ENCODE measurements at places on chromosomes 16 and 17.

- DNase-seq: no peak
These were observed 242.3 kb upstream of the TBX2 start for GRCh38 chr17:61157246-61157886.

DNA sequence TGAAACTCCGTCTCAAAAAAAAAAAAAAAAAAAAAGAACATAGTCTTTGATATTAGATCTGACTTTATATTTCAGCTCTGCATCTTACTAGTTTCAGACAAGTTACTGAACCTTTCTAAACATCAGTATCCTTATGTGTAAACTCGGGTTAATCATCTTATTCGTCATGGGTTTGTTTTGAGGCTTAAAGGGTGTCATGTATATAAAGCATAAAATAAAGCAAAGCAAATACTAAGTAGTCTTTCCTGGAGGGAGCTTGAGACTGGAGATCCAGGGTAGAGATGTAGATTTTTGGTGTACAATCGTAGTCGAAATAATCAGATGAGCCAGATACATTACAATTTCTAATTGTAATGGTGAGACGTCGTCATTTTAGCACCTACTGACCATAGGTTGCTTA, 7.8 kb downstream of the BCAS3 start:
- no peak for DNase-seq

DNA sequence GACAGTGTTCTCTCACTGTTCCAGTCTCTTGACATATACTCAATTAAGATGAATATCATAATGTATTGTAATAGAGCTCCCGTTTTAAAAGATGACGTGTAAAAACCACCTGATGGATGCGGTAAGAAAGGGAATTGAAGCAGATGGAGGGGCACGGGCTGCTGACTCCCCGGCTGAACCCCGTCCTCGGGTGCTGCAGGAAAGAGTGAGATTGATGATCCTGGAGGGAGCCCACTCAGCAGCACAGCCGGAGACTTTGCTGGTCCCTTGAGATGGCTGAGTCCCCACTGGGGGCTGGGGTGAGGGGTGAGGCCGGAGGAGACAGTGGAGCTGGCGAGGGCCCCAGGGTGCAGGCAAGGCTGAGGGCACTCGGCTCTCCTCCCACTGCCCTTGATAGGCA, 217.4 kb downstream of the RPTOR start:
- no peak for DNase-seq

GRCh38 chr17:76027159-76027839, at the start of gene EVPL:
Gene EVPL, minus strand, starts transcription at chr17:76027306. Its CDS starts 108 bp downstream, at chr17:76027198.
- DNase-seq: no peak

DNA sequence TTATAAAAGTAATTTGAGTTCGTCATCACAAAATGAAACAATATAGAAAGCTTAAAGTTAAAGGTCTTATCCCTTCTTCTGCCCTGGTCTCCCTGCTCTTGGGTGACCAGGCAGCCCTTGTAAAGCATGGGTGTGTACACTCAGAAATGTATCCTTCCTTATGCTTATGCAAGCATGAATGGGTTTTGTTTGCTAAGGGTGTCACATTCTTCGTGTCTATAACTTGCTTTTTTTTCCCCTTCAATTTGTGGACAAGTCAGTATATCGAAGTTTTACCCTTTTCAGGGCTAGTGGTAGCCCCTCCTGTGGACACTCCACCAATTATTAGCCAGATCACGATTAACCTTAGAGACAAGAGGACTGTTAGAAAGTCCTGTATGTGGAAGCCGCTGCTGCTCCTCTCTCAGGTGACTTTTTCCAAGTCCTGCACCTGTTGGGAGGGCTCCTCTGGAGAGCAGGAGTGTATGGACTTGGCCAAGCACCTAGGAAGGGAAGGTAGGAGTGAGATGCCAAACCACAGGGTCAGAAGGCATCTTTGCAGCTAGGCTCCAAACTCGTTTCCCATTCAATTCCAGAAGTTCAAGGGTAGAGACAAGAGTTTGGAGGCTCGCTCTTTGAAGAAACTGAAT, 50.9 kb downstream of the LDHD start:
- no peak for DNase-seq

GRCh38 chr16:77970371-77970770, 52.0 kb upstream of the CLEC3A start:
- no peak for DNase-seq

DNA sequence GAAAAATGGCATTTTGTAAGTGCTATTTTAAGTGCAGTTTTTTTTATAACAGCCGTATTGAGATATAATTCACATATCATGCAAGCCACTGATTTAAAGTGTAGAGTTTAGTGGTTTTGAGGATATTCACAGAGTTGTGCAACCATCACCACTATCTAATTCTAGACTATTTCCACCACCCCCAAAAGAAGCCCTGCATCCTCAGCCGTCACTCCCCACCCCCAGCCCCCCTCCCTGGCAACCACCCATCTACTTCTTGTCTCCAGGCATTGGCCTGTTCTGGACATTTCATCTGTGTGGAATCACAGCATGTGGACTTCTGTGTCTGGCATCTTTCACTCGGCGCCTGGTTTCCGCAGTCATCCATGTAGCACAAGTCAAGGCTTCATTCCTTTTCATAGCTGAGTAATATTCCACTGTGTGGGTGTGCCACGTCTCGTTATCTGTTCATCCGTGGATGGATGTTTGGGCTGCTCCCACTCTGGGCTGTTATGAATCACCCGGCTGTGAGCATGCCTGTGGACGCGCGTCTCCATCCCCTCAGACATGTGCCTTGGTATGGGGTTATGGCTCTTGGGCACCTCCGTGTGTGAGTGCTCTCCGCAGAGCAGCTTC, 138.4 kb upstream of the CIBAR2 start:
- no peak for DNase-seq

GRCh38 chr17:73348018-73348828, 36.4 kb upstream of the CDC42EP4 start:
- DNase-seq: no peak

DNA sequence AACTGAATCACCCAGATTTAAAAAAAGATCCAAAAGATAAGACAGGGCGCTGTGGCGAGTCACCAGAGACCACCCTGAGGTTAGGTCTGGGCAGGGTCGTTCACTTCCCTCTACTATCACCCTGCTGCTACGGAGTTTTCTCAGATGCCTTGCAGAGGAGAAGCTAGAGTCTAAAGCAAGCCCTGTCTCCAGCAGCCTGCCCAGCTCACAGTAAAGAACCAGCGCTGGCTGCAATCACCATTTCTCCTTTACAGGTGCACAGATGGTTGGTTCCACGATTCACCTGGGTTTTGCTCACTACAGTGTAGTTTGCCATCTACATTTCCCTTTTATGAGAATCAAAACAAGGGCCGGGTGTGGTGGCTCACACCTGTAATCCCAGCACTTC, 71.3 kb downstream of the SRCIN1 start:
- no peak for DNase-seq

- DNase-seq: peak; percentile 26
These were observed 7.5 kb upstream of the TMEM170A start for GRCh38 chr16:75471723-75472633.

GRCh38 chr16:84689111-84689510, 10.7 kb upstream of the USP10 start:
- no peak for DNase-seq

- no peak for DNase-seq
These were observed 141.1 kb downstream of the MSI2 start for GRCh38 chr17:57397402-57397801.

DNA sequence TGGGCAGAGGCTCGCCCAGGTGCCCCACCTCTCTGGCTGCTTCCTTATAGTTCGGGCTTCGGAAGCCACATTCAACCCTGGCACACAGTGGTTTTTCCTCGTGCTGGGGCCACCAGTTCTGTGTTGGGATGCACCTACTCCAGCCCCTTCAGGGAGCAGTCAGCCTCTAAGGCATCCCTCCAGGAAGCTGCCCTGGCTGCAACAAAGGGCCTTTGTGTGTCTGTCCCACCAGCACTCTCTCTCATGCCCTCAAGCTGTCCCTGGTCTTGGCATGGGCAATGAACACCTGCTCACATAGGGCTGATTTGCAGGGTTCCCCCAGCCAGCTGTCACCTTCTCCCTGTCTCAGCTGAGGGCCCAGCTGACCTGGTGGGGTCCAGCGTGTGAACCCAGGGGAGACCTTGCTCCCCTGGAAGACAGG, 754 bp upstream of the NOXO1 start:
- no peak for DNase-seq

- DNase-seq: no peak
These were observed 441.8 kb downstream of the HS3ST4 start for GRCh38 chr16:26133416-26134093.

- DNase-seq: no peak
These were observed 8.3 kb downstream of the AXIN2 start for GRCh38 chr17:65553009-65553645.

DNA sequence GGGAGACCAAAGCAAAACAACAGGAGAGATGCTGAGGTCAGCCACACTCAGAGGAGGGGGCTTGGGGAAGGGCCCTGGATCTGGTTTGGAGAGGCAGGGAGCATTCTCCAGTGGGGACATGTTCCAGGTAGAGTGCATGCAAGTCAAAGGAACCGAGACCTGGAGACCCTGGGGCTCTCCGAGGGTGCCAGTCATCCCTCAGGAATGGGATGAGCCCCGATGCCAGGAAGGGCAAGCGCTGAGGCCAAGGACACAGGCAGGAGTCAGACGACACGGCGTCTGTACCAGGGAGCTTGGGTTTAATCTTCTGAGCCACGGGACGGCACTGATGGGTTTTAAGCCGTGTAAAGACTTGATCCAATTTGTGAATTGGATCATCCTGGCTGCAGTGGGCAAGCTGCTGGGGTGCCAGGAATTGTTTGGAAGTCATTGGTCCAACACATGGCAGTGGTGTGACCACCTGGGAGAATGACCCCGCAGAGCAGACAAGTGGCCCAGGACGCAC, 32.9 kb upstream of the ANKRD40CL start:
- DNase-seq: no peak

GRCh38 chr16:69276148-69277115, 34.7 kb upstream of the VPS4A start:
- DNase-seq: no peak

DNA sequence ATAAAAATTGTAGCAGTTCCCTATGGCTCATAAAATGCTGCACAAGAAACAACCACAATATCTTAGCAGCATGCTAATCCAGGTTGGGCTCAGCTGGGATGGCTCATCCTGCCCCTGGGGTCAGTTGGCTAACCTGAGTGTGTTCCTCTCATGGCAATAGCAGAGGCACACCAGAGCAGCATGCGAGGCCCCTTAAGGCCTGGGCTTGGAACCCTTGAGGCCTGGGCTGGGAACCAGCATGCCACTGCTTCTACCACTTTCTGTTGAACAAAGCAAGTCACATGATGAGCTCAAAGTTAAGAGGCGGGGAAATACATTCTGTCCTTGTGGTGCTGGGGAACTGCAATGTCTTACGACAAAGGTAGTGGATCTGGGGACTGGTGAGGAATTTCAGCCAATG, 154.4 kb upstream of the FOXF1 start:
- no peak for DNase-seq

GRCh38 chr17:57638284-57638683, 106.8 kb downstream of the CCDC182 start:
- no peak for DNase-seq

DNA sequence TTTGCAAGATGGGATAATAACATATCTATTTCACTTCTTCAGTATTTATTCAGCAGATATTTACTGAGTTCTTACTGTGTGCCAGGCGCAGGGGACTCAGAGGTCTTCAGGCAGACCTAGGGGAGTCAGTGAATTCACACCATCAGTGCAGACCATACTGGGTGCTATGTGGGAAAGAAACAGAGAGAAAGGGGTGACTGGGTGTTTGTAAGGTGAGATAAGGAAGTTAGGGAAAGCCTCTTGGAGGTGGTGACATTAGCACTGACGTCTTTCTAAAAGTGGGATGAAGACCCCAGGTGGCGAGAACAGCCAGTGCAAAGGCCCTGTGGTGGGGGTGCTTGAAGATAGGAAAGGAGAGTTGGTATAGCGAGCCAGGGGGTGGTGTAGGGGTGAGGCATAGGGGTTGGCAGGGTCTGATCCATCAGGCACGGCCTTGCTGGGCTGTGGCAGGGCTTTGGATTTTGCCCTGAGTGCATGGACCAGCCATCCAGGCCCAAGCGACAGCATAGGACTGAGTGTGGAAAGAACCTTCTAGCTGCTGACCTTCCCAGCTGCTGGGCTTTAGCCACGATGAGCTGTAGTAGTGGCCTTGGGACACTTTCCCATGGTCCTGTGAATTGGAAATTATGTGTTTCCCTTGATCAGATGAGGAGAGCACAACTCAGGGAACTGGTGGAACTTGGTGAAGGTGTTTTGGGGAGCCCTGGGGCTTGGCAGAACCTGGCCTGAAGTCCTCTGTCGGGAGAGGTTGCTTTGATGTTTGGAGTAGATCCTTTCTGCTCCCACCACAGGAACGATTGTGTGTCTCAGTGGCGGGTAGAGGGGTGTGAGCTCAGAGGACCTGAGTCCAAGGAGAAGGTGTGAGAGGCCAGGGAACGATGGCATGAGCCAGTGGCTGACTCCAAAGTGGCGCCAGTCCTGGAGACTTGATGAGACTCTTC, 3.9 kb upstream of the SOCS1 start:
- no peak for DNase-seq

GRCh38 chr16:85360323-85361277, 248.3 kb upstream of the CIBAR2 start:
- no peak for DNase-seq

- no peak for DNase-seq
These were observed 22.4 kb downstream of the MIS12 start for GRCh38 chr17:5508810-5509209.

GRCh38 chr16:1546430-1546829, 13.0 kb downstream of the TMEM204 start:
- no peak for DNase-seq

DNA sequence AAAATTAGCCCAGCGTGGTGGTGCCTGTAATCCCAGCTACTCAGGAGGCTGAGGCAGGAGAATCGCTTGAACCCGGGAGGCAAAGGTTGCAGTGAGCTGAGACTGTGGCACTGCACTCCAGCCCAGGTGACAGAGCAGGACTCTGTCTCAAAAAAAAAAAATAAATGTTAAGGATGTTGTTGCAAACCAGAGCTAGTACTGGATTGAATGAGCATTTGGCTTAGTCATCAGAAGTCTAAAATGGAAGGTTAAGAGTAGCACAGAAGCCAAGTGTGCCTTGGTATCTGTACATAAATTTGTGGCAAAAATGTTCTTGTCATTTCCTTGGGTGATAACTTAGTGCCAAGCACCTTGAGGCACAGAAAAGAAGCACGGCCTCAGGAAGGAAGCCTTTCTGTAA, 50.6 kb upstream of the MED9 start:
- DNase-seq: no peak

DNA sequence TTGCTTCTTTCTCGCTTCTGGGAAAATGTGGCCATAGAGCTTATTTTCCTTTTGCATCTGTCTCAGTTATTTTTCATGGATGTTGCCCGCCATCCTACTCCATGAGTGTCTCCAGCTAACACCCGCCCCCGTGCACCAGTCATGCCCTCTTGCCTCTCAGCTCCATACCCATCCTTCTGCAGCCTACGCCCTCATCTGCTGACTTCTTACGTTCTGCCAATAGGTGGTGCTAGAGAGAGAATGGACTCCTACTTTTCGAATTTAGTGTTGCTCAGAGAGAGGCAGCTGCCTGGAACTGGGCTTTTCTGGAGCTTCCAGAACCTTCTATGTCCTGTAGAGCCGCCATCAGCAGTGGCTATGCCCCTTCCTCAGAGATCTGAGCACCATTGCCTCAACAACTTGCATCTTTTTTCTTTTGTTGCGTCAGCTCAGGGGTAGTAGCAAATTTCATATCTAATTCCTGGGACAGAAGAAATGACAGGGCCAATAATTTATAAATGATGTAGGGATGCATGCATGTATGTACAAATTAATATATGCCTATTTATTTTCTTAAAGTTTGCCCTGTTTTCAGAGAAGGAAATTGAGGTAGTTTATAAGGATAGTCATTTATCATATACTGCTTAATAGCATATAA, 119.7 kb upstream of the MYOCD start:
- peak; percentile 6 for DNase-seq
